ENCODE measurements at places on chromosomes 16 and 17. TPM values are rescaled to one million over a fixed set of nuclear protein-coding genes. Genes with fewer than 3 reads are reported as not detected.

Gene AOC2
- total RNA-seq = 0.12 TPM

Gene SENP3
- total RNA-seq = 45.6 TPM

Gene TP53TG3D
- not detected for total RNA-seq

Gene MILR1
- 3.0 TPM for total RNA-seq

Gene CRHR1
- not detected for total RNA-seq

Gene ALDH3A1
- not detected for total RNA-seq

Gene ZG16
- not detected for total RNA-seq

Gene MPV17L
- not detected for total RNA-seq
